Activated gamma-delta T cell treated with anti-CD3 and anti-CD28 coated beads, Interleukin-2, amount 50 U/mL, for 16 hours (primary cell): ENCODE measurements at places on chromosomes 7 and 10.

DNA sequence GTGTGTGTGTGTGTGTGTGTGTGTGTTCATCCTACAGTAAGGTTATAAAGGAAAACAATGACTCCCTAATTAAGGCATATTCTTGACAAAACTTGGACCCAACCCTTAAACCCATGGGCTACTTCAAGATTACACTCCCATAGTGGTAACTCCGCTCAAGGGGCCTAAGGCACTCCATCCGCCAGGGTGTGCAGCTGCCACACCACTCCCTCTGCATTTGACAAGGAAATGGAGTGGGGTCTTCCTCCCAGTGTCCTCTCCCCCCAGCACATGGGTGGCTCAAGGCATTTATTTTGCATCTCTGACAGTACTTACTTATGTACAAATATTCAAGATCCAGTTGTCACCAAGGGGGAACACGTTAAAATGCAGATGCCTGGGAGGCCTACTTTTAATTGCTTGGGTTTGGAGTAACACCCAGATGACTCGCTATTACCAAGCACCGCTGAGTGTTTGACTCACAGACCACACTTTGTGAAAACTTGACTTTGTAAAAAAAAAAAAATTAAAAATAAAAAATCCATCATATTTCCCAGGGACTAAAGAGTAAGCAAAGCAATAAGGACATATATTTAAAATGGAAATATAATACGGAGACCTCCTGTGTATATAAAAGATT lies 53.0 kb upstream of the AGR3 start:
- no peak for DNase-seq

GRCh38 chr7:138127996-138128395 lies 51.7 kb downstream of the AKR1D1 start:
- no peak for DNase-seq

DNA sequence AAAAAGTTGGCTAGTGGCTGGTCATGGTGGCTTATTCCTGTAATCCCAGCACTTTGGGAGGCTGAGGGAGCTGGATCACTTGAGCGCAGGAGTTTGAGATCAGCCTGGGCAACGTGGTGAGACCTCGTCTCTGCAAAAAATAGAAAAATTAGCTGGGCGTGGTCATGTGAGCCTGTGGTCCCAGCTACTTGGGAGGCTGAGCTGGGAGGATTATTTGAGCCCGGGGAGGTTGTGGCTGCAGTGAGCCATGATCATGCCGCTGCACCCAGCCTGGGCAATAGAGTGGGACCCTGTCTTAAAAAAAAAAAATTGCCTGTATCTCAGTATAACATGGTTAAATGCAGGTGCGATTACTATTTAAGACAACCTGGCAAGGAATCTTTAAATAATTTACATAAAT lies 61.0 kb downstream of the ADD3 start:
- DNase-seq = no peak

- no peak for DNase-seq
Measured at GRCh38 chr10:9814285-9814864, 1203.3 kb upstream of the CELF2 start.

- DNase-seq = no peak
Measured at GRCh38 chr10:30422981-30423654, 10.9 kb upstream of the MAP3K8 start.

DNA sequence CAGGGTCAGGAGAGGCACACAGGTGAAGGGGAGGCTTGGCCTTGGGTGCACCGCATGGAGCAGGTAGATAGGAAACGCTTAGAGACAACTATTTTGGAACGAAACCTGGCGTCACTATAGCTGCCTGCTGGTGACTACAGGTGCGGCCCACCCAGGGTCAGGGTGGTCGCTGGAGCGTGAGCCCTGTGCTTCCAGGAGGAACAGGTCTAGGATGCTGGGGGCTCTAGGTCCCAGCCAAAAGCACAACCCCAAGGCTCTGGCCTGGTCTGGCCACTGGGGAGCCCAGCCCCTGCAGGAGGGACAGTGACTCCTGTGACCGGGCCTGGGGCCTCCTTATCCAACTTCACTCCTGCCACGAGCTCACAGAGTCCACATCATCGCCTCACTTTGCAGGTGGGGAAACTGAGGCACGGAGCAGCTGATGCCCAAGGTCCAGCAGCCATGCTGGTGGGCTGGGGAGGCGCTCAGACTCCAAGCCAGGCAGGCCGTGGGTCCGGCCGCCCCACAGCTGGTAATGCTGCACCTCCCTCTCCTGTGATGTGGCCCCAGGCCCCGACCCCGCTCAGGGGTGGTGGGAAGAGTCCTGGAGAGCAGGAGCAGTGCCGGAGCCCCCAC lies 9.0 kb downstream of the LFNG start:
- no peak for DNase-seq

DNA sequence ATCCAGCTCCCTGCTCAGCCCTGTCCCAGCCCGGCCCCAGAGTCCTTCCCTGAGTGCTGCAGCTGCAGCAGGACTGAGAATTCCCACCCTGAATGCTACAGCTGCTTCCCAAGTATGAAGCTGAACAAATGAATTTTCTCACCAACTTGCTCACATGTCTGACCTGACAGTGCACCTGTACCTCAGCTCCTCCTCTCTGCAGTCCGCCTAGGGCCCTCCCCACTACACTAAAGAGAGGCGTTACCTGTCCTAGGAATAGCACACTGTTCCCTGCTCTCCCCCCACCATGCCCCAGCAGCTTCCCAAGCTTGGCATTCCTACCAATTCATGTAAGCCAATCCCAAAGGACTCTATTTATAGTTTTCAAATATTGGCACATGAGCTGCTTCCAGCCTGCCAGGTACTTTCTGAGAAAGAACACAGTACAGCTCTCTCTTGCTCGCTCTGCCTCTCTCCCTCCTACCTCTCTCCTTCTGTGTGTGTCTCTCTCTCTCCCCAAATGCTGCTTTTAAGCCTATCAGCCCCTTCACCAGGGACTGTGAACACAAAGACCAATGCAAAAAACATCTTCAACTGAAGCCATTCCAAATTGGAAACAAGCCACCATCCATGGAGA lies 400.1 kb downstream of the TNS3 start:
- DNase-seq = no peak

DNA sequence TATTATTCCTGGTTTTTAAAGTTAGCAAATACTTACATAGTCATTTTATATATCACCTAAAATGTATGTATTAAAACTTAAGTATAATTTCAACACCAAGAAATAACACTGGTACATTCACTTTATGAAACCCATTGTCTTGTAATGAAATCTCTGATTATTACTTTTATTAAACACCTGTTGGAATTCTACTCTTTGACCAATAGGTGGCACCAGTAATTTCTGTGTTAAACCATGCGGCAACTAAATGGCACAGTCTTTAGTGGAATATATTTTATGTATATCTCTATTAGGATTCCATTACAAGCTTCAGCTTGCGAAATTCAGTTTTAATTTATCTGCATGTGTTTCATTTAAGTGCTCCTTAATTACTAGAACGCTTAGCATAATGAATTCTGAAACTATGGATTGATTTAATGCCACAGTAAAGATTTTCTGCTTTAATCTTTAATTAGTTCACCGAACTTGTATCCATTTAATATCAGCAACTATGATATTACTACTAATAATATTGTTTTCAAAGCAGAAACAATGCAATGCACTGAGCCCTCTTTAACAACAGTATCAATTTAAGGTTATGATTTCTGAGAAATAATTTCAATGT lies 181.3 kb downstream of the MAGI2 start:
- no peak for DNase-seq

DNA sequence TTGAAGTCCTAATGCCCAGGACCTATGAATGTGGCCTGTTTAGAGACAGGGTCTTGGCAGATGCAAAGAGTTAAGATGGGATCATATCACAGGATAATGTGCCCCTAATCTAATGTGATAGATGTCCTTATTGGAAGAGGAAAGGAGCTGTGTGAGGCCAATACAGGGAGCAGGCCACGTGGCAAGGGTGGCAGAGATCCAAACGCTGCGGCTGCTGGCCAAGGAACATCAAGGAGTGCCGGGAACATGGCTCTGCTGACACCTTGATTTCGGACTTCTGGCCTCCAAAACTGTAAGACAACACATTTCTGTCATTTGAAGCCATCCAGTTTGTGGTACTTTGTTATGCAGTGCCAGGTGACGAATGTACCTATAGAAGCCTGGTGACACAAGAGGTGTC lies 37.7 kb upstream of the EZH2 start:
- no peak for DNase-seq

GRCh38 chr7:155211761-155212160 lies 85.9 kb upstream of the INSIG1 start:
- DNase-seq = no peak

- DNase-seq = no peak
Measured at GRCh38 chr10:97416565-97416964, 9.4 kb upstream of the PGAM1 start.

- DNase-seq = no peak
Measured at GRCh38 chr10:91000470-91000869, 79.6 kb upstream of the ANKRD1 start.

- no peak for DNase-seq
Measured at GRCh38 chr10:43884501-43885105, 235.9 kb upstream of the ZNF32 start.

- no peak for DNase-seq
Measured at GRCh38 chr7:76375251-76375650, 16.5 kb upstream of the YWHAG start.

- DNase-seq = no peak
Measured at GRCh38 chr7:92631850-92632487, 41.8 kb upstream of the FAM133B start.

DNA sequence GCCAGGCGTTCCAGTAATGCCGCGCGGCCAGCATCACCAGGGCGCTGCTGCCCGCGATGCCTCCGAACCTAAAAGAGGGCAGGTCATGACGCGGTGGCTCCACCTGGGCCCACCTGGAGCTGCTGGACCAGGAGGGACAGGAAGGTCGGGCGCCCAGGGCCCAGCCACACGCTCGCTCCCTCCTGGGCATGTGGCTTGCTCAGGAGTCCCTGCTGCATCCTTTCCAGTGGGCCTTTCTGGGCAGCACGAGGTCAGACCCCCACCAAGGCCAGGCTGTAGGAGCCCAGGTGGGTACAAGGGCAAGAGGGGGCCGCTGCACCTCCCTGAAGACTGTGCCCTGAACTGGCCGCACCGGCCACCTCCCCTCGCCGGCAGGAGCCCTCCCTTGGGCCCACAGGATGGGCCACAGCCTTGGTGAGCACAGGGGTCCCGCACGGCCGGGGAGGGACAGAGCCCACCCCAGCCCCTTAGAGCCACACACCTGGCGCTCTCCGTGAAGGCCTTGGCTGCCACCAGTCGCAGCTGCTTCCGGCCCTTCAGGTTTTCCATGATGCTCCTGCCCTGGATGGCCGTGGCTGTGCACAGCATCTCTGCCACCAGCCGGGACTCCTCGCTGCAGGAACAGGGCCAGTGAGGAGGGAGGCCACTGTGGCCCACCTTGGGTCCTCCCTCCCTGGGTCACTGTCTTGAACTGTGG lies 43.2 kb downstream of the CFAP46 start:
- DNase-seq = no peak

DNA sequence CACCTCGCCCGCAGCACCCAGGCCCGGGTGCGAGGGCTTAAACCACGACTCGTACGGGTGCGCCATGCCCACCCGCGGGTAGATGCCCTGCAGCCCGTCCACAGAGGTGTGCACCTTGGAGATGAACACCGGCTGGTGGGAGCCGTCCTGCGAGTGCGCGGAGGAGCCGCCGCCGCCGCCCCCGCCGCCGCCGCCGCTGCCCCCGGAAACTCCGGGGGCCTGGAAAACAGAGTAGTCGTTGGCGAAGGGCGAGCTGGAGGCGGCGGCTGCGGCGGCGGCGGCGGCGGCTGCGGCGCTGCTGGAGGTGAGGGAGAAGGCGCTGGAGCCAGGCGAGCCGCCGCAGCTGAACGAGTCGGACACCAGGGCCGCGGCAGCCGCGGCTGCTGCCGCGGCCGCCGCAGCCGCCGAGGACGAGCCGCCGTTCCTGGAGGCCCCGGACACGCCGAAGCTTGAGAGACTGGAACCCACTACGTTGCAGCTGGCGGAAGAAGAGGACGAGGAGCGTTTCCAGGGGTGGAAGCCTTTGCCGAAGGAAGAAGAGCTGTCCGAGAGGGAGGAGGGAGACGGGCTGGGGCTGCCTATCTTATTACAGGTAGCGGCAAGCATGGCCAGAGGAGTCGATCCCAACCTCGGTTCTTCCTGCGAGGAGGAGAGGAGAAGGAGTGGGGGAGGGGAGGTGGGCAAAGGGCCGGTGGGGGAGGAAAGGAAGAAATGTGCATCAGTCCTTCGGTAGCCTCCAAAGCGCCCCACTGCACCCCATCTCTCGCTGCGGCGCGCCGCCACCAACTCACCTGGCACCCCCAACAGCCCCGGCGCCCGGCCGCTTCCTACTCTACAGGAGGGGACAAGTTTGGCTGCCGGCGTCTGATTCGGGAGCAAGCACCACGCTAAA lies 1.3 kb downstream of the SP8 start:
- DNase-seq = no peak

GRCh38 chr7:135888740-135889139 lies 88.4 kb downstream of the MTPN start:
- DNase-seq = no peak

DNA sequence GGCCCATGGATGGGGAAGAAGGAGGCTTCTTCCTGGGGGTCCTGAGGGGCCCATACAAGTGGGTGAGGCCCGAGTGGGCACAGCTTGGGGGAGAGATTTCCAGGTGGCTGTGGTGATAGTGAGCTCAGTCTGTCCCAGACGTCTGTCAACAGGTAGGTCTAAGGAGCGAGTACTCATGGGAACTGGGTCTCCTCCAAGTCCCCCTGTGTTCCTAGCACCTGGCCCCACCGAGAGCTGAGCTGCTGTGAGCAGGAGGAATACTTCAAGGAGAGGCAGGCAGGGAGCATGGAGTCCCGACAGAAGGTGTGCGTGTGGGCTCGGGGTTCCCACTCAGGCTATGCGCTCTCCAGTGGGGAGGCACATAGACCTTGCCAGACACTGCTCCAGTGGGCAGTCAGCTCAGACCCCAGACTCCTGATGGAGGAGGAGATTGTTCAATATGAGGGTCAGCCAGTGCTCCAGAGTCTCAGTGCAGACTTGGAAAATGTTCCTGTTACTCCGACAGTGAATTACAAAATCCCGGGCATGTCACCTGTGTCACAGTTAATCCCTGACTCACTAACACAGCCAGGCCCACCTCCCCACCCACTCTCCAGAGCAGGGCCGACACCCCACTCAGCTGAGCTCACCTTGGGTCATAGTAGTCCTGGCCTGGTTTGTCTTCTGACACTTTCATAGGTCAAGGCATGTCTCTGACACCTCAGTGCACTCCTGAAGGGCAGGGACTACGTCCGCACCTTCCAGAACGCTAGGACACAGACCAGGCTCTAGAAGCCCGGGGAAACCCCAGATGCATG lies 28.2 kb upstream of the C10orf53 start:
- no peak for DNase-seq

GRCh38 chr10:76990561-76990960 lies 647.0 kb downstream of the KCNMA1 start:
- DNase-seq = no peak

DNA sequence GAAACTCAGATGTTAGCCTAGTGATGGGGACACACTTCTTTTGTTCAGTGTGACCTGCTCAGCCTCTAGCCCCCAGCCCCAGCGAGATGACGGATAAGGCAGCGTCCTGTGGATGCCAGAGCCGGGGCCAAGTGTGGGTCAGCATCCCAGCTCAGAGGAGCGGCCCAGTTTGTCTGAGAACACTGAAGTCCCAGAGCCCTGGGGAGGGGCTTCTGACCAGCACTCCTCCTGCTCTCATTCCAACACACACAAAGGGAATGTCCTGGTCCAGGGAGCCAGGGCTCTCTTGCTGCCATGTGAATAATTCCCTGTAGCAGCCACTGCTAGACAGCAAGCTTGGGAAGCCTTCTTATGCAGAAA lies 4.5 kb upstream of the ATP6V0E2 start:
- DNase-seq = no peak

- no peak for DNase-seq
Measured at GRCh38 chr10:83078160-83078559, 1061.1 kb upstream of the GHITM start.
